Stimulated activated CD8-positive, alpha-beta memory T cell treated with anti-CD3 and anti-CD28 coated beads, Interleukin-7, amount 100 ng/mL, for 1 hour (primary cell): ENCODE measurements at places on chromosomes 7 and 10.

DNA sequence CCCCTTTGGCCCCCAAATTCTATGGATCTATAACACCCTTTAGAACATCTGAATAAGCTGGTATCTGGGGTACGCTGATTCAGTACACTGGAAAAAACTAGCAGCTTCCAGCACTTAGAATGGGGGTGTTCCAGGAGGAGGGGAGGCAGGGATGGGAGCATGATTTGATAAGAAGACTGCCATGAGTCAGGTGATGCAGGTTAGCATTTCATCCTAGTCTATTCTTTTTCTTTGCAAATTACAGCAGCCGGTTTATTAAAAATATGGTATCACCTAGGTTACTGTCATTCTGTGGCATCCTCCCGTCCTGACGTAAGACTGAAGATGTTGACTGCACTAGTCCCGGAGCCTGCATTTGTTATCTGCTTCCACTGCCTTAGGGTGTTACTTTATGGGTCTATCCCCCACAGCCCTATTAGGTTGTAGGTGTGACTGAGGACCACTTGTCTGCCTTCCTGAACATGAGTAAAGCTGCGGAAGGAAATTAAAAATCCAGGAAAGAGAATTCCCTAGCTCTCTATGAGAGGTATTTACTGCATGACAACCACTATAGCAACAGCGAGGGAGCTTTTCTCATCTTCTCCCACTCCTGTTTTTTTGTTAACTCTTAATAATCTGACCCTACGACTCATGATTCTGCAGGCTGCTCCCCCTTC lies 1.9 kb downstream of the HTR5A start:
- no peak for DNase-seq

- no peak for DNase-seq
These were observed 10.4 kb downstream of the GPAM start for GRCh38 chr10:112173206-112173605.

GRCh38 chr7:106277976-106278375 lies 6.8 kb downstream of the NAMPT start:
- no peak for DNase-seq

- peak; percentile 26 for DNase-seq
These were observed 200.3 kb downstream of the PRPF18 start for GRCh38 chr10:13787015-13787421.

- no peak for DNase-seq
These were observed 49.5 kb upstream of the ZNF746 start for GRCh38 chr7:149547126-149547525.

- no peak for DNase-seq
These were observed 226.8 kb downstream of the TCERG1L start for GRCh38 chr10:131084791-131085090.

- no peak for DNase-seq
These were observed 143.8 kb downstream of the KCNMA1 start for GRCh38 chr10:77493851-77494261.

GRCh38 chr7:75579899-75580298 lies 87.8 kb downstream of the SPDYE5 start:
- DNase-seq, result no peak

DNA sequence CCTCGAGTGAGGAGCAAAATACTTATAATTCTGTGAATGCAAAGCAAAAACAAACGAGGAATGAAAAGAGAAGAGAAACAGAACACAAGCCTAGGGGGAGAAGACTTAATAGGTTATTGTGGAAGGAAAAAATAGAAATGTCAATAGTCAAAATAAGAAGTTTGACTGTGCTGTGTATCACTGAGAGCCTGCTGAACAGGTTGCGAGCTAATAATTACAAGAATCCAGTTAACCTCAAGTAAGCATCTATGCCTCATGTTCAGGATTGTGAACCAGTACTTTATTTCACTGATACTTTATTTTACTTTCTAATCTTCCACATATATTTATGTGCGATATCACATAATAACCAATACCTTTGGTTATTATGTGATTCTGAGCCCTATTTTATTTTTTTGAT lies 316.7 kb downstream of the OTUD1 start:
- no peak for DNase-seq

DNA sequence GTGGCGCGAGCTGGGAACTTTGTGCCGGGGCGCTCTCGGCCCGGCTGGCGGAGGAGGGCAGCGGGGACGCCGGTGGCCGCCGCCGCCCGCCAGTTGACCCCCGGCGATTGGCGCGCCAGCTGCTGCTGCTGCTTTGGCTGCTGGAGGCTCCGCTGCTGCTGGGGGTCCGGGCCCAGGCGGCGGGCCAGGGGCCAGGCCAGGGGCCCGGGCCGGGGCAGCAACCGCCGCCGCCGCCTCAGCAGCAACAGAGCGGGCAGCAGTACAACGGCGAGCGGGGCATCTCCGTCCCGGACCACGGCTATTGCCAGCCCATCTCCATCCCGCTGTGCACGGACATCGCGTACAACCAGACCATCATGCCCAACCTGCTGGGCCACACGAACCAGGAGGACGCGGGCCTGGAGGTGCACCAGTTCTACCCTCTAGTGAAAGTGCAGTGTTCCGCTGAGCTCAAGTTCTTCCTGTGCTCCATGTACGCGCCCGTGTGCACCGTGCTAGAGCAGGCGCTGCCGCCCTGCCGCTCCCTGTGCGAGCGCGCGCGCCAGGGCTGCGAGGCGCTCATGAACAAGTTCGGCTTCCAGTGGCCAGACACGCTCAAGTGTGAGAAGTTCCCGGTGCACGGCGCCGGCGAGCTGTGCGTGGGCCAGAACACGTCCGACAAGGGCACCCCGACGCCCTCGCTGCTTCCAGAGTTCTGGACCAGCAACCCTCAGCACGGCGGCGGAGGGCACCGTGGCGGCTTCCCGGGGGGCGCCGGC lies 870 bp downstream of the FZD1 start:
- no peak for DNase-seq

GRCh38 chr10:69069090-69070042 lies 18.5 kb upstream of the SRGN start:
- DNase-seq, result no peak

- no peak for DNase-seq
These were observed 76.7 kb upstream of the HABP2 start for GRCh38 chr10:113476191-113476590.

DNA sequence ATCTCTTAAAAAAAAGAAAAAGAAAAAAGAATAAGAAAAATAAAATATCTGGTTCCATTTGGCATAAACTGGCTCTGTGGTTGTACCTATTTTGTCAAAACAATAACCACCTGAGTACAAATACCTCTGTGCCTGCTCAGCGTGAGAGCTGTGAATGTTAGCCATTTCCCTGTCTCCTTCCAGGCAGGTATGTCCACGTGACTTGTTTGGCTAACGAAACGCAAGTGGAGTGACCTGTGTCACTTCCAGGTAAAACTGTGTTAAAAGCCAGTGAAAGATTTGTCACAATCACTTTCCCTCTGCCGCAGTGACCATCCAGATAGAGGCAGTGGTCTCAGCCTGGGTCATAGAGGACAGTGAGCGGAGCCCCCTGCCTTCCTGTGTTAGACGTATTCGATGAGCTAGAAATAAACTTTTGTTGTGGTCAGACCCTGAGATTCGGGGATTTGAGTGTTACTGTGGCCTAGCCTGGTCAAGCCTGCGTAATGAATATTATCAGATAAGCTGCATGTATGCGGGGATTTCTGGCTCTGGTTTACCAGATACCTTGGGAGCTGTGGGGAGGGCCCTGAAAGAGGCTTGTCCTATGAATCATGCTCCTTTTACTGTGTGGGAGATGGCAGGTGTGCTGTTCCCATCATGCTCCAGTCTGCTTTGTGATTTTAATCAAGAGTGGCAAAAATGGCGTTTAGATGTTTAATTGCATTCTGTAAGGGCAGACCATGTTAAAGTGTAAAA lies 3.8 kb downstream of the PTER start:
- no peak for DNase-seq

- no peak for DNase-seq
These were observed 8.8 kb downstream of the AFAP1L2 start for GRCh38 chr10:114395366-114396022.

GRCh38 chr10:92880233-92880861 lies 32.0 kb downstream of the EXOC6 start:
- DNase-seq, result no peak

DNA sequence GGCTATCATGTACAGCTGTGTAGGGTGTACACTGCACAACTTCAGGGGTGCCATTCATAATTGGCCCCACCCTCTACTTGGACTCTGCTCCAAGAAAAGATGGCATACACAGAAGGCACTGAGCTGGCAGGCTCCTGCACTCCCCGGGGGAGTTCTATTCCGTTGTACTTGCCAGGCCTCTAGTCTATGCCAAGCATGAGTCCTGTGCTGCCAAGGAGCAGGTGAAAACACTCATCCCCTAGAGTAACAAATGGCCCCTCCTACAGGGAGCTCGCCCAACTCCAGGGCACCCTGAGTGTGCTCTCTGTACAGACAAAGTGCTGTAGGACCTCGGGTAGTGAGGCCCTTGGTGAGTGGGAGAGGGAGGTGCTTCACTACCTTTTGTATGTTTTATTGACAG lies 127.2 kb downstream of the SLIT1 start:
- DNase-seq, result no peak

DNA sequence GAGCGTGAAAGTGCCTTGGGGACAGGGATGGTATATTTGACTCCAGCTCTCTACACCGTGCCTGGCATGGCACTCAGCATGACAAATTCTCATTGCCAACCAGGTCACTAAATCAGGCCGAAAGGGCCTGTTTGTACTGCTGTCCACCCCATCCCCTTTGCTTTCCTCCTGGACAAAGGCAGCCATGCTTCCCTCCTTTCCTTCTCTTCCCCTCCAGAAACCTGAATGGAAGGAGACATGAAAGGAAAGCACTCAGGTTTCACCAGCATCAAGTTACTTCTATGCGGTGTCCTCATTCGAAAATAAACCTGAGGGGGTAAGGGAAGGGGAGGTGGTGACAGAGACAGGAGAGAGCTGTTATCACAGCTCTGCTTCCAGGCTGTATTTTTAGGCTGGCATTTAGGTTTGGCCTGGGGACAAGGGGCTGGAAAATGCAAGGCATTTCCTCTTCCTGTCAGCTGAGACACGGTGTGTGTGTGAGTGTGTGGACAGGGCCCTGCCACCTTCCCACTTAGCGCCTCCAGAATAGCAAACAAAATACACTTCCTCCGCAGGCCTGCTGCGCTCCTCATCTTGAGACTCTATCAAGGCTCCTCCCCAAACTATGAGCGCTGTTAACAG lies 79.9 kb upstream of the COL13A1 start:
- no peak for DNase-seq

DNA sequence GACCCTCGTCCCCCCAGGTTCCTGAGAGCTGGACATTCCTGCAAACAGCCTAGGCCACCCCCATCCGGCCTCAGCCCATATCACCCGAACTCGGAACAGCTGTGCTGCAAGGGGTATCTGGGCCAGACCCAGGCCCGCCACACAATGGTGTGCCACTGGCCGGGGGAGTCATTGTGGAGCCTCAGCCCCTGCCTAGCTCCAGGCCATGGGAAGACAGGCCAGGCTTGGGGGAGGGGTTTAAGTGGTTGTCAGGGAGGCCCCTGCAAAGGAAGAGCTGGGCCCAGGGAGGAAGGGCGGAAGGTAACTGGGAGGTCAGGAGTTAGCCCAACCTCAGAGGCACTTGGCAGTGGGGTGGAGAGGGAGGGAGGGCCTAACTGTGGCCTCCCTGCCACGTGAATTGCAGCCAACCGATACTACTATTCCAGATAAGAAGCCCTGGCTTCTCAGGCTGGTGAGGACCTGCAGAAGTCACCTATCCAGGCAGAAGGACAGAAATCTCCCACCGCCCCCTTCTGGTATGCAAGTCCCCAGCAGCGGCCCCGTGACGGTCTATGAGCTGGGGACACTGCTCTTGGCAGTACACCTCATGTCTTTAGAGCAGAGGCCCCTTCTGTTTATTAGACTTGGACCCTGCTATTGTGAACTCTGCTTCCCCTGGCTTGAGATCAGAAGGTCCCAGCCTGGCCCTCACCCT lies 26.8 kb downstream of the VSIR start:
- DNase-seq, result no peak

DNA sequence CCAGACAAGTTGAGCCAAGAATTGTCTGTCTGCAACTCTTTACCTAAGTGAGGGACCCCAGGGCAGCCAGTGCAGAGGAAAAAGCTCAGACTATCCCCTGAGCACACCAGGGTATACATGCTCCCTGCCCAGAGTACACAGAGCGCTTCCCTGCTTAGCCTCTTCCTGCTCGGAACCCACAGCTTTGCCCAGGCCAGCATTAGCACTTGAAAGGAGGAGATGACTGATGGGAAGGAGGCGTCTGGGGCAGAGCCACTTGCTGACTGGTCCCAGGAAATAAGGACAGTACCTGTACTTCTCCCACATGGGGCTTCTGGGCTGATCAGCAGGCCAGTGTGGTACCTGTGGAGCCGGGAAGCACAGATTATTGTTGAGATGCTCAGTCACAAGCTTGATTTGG lies 48.4 kb upstream of the TRIM8 start:
- DNase-seq, result no peak

- DNase-seq, result no peak
These were observed 225.5 kb upstream of the TCF7L2 start for GRCh38 chr10:112724404-112724991.

DNA sequence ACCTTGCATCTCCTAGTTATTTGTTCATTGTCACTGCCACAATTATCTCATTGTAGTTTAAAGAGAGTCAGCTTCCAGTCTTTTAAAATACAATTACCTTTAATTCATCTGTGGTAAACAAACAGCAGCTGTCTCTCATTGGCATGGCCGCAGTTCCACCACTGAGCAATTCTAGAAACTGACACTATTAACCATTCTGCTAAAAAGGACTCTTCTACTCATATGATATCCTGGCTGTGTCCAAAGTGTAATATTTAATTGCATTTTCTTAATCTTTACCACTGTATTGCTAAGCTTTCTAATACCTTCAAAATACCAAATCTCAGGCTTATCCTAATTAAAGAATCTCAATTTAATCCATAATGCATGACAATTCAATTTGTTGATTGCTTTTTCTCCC lies 639.0 kb downstream of the AUTS2 start:
- no peak for DNase-seq

DNA sequence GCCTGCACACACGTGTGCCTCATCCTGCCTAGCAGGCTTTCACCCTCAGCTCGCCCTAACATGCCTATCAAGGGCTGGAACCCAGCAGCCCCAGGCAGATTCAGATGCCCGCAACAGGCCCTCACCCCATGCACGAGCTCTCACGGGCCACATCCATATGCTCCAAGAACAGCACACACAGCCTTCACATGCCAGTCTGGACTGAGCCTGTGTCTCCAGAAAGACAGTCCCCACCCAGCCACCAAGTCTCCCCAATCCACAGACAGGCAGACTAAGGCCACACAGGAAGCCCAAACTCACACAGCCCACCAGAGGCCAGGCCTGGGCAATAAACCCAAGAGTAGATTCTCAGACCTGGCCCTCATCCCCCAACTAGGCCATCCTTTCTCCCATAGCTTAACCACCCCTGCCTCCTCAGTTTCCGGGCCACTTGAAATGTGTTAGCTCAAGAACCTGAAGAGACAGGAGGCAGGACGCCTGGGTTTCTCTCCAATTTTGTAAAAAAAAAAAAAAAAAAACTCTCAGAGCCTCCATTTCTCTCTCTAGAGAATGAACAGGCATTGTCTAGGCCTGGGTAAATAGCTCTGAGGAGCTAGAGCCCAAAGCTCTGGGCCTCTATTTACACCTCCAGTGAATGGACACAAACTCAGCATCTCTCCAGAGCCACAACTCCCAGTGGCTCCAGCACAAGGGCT lies 6.8 kb downstream of the LDB1 start:
- DNase-seq, result no peak
